Heart left ventricle (tissue), 16 donors: ENCODE measurements at places on chromosomes 3 and 15.

- no peak overlapping the region for H3K27ac ChIP-seq
- no peaks in the 10 kb centered on the region for H3K27me3 ChIP-seq
- H3K4me3 ChIP-seq, result no peak overlapping the region
- no peaks in the 10 kb centered on the region for H3K36me3 ChIP-seq
These were observed 140.3 kb downstream of the TBC1D5 start for GRCh38 chr3:17602126-17602525.

GRCh38 chr3:63462732-63463131, 184.6 kb downstream of the SYNPR start:
- H3K27ac ChIP-seq, result no peak overlapping the region
- no peaks in the 10 kb centered on the region for H3K27me3 ChIP-seq
- no peaks in the 10 kb centered on the region for H3K4me1 ChIP-seq
- no peak overlapping the region for H3K4me3 ChIP-seq

- no peak overlapping the region for H3K27ac ChIP-seq
- H3K4me1 ChIP-seq, result peaks cover 42% of the 10 kb centered on the region
- H3K4me3 ChIP-seq, result no peak overlapping the region
- H3K27me3 ChIP-seq, result no peaks in the 10 kb centered on the region
- no peak for DNase-seq
- no peaks in the 10 kb centered on the region for H3K36me3 ChIP-seq
These were observed 2.6 kb downstream of the MEX3B start for GRCh38 chr15:82043130-82043673.

DNA sequence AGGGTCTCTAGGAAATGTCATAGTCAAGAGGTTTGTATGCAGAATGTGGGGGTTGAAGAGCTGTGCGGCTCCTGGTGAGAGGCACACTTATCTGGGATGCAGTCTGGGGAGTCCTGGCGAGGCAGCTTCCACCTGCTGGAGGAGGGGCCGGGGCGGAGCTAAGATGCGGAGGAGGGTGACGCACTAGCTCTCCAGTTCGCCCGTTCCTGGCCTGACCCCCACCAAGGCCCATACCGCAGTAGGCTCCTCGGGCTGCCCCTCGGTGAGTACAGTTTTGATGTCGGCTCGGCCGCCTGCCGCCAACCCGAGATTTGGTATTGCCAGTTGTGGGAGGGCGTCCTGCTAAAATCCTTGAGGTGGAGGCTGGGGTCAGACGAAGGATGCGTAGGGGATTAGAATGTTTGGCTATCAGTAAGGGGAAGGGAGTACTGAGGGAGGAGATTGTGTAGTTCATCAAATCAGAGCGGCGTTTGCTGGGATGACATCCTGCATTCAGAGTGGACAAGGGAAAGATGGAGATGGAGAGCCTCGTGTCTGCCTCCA, at the start of gene SCG5:
TSS of gene SCG5 (plus strand) at position 194 of the 543 bp plus-strand sequence. CDS start 1,883 bp downstream, outside the sequence.
- H3K36me3 ChIP-seq, result no peaks in the 10 kb centered on the region
- peaks cover 27% of the 10 kb centered on the region for H3K27me3 ChIP-seq
- H3K4me3 ChIP-seq, result peak within 1 kb of the TSS; percentile 48
- no peak for DNase-seq
- H3K4me1 ChIP-seq, result no peaks in the 10 kb centered on the region

DNA sequence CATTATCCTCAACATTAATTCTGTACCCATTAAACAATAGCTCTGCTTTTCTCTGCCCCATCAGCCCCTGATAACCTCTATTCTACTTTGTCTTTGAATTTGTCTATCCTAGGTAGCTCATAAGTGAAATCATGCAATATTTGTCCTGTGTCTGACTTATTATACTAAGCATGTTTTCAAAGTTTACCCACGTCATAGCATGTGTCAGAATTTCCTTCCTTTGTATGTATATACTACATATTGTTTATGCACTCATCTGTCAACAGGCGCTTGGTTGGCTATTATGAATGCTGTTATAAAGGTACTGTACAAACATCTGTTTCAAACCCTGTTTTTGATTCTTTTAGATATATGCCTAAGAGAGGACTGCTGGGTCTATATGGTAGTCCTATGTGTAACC, 18.2 kb downstream of the CSNK1G1 start:
- no peaks in the 10 kb centered on the region for H3K27me3 ChIP-seq
- H3K4me3 ChIP-seq, result no peak overlapping the region
- no peak for DNase-seq
- no peak overlapping the region for H3K27ac ChIP-seq

GRCh38 chr3:40317061-40317855, 7.8 kb downstream of the EIF1B start:
- H3K27me3 ChIP-seq, result no peaks in the 10 kb centered on the region
- no peak overlapping the region for H3K27ac ChIP-seq
- H3K36me3 ChIP-seq, result peaks cover 11% of the 10 kb centered on the region
- no peak for DNase-seq

DNA sequence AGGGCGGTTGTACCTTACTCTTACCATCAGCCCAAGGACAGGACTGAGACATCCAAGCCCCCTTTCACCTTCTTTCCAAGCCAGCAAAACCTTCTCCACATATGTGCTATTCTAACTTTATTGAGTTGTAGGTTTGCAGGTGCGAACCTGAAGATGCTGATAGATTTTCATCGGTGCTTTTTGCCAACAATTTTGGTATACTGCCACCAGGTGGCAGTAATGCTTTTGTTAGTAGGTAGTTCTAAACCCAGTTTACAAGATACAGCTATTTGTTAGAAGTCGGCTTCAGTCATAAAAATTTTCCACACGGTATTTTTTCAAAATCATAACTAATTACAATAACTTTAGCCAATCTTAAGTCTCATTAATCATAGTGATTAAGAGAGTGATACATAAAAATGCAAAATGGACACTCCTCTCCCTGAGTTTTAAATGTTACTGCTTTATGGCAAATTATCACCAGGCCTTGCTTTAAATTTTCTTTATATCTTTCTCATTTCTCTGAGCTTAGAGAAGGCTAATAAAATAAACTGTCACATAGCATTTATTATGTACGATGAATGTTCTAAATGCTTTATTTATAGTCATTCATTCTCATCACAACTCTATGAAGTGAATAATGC, 636 bp downstream of the TBC1D21 start:
- no peaks in the 10 kb centered on the region for H3K27me3 ChIP-seq
- no peak for DNase-seq
- H3K36me3 ChIP-seq, result no peaks in the 10 kb centered on the region

GRCh38 chr3:72082186-72082715, 297.3 kb upstream of the PROK2 start:
- H3K4me3 ChIP-seq, result no peak overlapping the region
- H3K27ac ChIP-seq, result no peak overlapping the region
- H3K36me3 ChIP-seq, result no peaks in the 10 kb centered on the region
- no peaks in the 10 kb centered on the region for H3K27me3 ChIP-seq
- H3K4me1 ChIP-seq, result no peaks in the 10 kb centered on the region
- DNase-seq, result no peak

- no peaks in the 10 kb centered on the region for H3K36me3 ChIP-seq
- peak overlapping the region; percentile 20 for H3K27ac ChIP-seq
- no peak for DNase-seq
- H3K27me3 ChIP-seq, result no peaks in the 10 kb centered on the region
These were observed 35.9 kb upstream of the ZBTB38 start for GRCh38 chr3:141332416-141332815.

- H3K27me3 ChIP-seq, result no peaks in the 10 kb centered on the region
- H3K4me3 ChIP-seq, result no peak overlapping the region
- DNase-seq, result no peak
- H3K4me1 ChIP-seq, result no peaks in the 10 kb centered on the region
These were observed 131.9 kb upstream of the STRIT1 start for GRCh38 chr3:155425396-155425795.

DNA sequence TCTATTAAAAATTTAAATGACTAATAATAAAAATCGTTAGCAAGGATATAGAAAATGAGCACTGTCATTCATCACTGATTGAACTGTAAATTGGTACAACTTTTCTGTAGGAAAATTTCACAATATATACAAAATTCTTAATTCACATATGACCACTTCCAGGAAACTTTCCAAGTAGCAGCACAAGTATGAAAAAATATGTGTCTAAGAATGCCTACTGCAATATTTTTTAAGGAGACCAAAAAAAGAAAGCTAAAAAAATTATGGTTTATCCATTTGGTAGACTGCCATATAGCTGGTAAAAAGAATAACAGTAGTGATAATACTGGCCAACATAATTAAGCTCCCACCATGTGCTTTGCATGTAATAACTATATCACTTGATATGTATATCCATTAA, 59.2 kb downstream of the KLHL6 start:
- H3K27ac ChIP-seq, result no peak overlapping the region
- no peaks in the 10 kb centered on the region for H3K27me3 ChIP-seq
- no peaks in the 10 kb centered on the region for H3K4me1 ChIP-seq
- no peak overlapping the region for H3K4me3 ChIP-seq

GRCh38 chr3:39272191-39272590, 7.6 kb downstream of the CX3CR1 start:
- H3K4me1 ChIP-seq, result no peaks in the 10 kb centered on the region
- no peak overlapping the region for H3K27ac ChIP-seq
- H3K4me3 ChIP-seq, result no peak overlapping the region
- no peaks in the 10 kb centered on the region for H3K27me3 ChIP-seq
- DNase-seq, result no peak
- H3K36me3 ChIP-seq, result no peaks in the 10 kb centered on the region

DNA sequence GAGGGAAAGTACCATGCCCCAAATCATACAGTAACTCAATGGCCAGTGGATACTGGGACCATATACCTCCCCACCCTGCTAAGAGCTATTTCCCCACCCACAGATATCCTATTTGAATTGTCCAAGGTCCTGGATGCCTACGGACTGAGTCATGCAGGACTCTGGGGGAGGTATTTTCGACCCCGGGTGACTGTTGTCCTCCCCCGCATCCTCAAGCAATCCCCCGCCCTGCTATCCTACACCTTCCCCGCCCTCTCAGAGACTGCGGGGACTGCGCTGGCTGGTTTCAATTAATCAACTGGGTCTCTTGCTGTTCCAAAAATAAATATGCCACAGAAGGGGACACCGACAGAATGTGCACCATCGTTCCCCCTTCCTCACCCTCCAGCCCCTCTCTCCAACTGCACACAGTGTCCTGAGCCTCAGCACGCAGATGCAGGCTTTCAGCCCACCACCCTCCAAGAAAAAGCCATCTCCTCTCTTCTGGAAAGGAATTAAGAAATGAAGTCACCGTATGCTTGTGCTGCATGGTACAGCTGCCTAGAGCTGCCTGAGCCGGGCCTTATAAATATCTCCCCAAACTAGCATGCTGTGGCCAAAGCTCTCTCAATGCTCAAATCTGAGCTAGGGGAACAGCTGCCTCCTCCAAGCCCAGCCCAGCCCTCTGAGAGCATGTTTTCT, 8.1 kb downstream of the CAV3 start:
- H3K4me3 ChIP-seq, result no peak overlapping the region
- H3K27me3 ChIP-seq, result no peaks in the 10 kb centered on the region
- peak; percentile 53 for DNase-seq
- H3K4me1 ChIP-seq, result peaks cover 8% of the 10 kb centered on the region
- H3K27ac ChIP-seq, result no peak overlapping the region

GRCh38 chr3:123521179-123521969, 63.5 kb downstream of the HACD2 start:
- H3K27ac ChIP-seq, result no peak overlapping the region
- DNase-seq, result no peak
- no peaks in the 10 kb centered on the region for H3K27me3 ChIP-seq
- H3K4me3 ChIP-seq, result no peak overlapping the region
- H3K4me1 ChIP-seq, result peaks cover 13% of the 10 kb centered on the region

- H3K4me1 ChIP-seq, result no peaks in the 10 kb centered on the region
- H3K36me3 ChIP-seq, result no peaks in the 10 kb centered on the region
- no peak overlapping the region for H3K27ac ChIP-seq
These were observed 244.2 kb downstream of the ADAMTS17 start for GRCh38 chr15:100097342-100098127.

DNA sequence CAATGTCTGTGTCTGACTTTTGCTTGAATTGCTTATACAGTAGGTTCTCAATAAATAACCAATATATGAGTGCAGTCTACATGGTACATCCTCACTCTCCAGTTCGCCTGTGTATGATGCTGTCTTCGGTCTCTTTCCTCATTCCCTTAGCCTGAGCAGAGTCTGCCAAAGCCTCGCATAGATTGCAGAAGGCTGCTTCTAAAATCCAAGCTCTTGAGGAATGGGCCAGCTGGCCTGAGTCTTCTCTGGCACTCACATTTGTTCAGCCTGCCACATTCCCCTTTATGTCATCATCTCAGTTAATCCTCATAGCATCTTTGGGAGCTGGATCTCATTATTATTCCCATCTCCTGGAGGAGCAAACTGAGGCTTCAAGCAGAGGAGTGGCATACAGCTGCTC, 27.2 kb upstream of the ADAMTS7 start:
- H3K4me1 ChIP-seq, result peaks cover 2% of the 10 kb centered on the region
- no peak overlapping the region for H3K4me3 ChIP-seq
- H3K36me3 ChIP-seq, result no peaks in the 10 kb centered on the region
- H3K27ac ChIP-seq, result no peak overlapping the region
- H3K27me3 ChIP-seq, result no peaks in the 10 kb centered on the region

- DNase-seq, result no peak
- H3K4me3 ChIP-seq, result no peak overlapping the region
- H3K27me3 ChIP-seq, result no peaks in the 10 kb centered on the region
- H3K4me1 ChIP-seq, result no peaks in the 10 kb centered on the region
- H3K36me3 ChIP-seq, result no peaks in the 10 kb centered on the region
- H3K27ac ChIP-seq, result no peak overlapping the region
These were observed 103.0 kb upstream of the ARHGEF26 start for GRCh38 chr3:154018100-154018696.

- H3K27ac ChIP-seq, result no peak overlapping the region
- no peak for DNase-seq
- H3K27me3 ChIP-seq, result no peaks in the 10 kb centered on the region
- no peaks in the 10 kb centered on the region for H3K36me3 ChIP-seq
These were observed 567.3 kb upstream of the ZNF717 start for GRCh38 chr3:76352511-76353284.

- DNase-seq, result peak; percentile 32
- no peaks in the 10 kb centered on the region for H3K4me1 ChIP-seq
- no peaks in the 10 kb centered on the region for H3K36me3 ChIP-seq
- no peak overlapping the region for H3K4me3 ChIP-seq
These were observed 59.2 kb downstream of the LYZL4 start for GRCh38 chr3:42351207-42351606.

DNA sequence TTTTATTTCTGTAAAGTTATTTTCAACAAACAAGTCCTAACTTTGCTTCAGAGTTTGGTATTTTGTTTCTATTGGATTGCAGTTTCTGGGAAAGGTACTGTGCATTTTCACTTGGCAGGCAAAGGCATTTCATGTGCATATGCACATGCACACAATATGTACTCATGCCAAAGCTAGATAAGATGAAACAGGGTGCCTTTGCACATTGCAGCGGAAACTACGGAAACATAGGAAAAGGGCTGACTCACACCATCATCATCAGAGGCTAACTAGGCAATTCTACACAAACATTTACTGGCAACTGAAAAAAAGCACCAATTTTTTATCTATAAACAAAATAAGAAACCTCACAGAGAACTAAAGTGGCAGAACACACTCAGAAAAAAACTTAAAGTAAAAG, 550.6 kb upstream of the NECTIN3 start:
- no peak for DNase-seq
- H3K4me3 ChIP-seq, result no peak overlapping the region
- no peaks in the 10 kb centered on the region for H3K36me3 ChIP-seq
- H3K27me3 ChIP-seq, result no peaks in the 10 kb centered on the region
- H3K27ac ChIP-seq, result no peak overlapping the region
